ENCODE measurements at places on chromosomes 7 and 10. TPM values are rescaled to one million over a fixed set of nuclear protein-coding genes. Genes with fewer than 3 reads are reported as not detected.

The DCLRE1C gene
- total RNA-seq, result 1.9 TPM

The PRR15 gene
- not detected for total RNA-seq

The LIPN gene
- total RNA-seq, result 0.53 TPM

The CNNM1 gene
- 0.15 TPM for total RNA-seq

The SEC31B gene
- 9.8 TPM for total RNA-seq

The NUTM2E gene
- not detected for total RNA-seq

The PPP1R17 gene
- not detected for total RNA-seq

DNA sequence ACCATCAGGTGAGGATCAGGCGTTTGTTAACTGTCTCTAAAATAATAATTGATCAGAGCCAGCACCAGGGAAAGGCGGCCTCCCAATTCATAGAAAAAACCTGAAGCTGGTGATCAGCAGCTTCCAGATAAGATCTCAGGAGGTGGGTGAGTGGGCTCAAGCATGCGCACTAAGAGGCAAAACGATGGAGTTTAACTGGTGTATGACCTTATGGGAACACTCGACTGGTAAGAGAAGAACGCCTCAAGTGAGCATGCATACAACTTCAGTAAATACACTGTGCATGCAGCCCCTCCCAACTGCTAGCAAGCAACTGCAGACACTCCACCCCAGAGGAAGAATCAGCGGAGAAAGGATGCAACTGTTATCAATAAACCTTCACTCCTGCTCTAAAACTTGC is 18.1 kb downstream of the RAPGEF5 start:
- no peaks in the 10 kb centered on the region for H3K36me3 ChIP-seq
- H3K4me3 ChIP-seq, result no peak overlapping the region
- H3K27ac ChIP-seq, result no peak overlapping the region

DNA sequence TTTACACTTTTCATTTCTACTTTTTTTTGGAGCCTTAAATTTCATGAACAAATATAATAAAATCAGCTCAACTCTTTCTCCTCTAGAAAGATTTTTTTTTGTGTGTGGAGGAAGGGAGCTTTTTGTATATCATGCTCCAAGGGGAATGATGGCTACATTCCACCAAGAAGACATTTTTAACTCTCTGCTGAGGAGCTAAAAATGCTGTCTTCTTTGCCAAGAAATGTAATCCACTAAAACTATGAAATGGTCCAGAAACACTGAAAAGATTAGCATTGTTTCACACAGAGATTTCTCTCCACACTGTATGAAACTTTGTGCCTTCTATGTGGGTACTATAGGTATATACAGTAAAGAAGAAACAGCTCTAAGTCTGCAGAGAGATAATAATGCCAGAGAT is 74.1 kb upstream of the ANK3 start:
- DNase-seq, result no peak
- no peaks in the 10 kb centered on the region for H3K36me3 ChIP-seq
- H3K4me3 ChIP-seq, result no peak overlapping the region
- no peak overlapping the region for H3K27ac ChIP-seq
- H3K4me1 ChIP-seq, result no peaks in the 10 kb centered on the region
- no peaks in the 10 kb centered on the region for H3K27me3 ChIP-seq

- H3K4me1 ChIP-seq, result no peaks in the 10 kb centered on the region
- peaks cover 60% of the 10 kb centered on the region for H3K27me3 ChIP-seq
- no peaks in the 10 kb centered on the region for H3K36me3 ChIP-seq
- no peak overlapping the region for H3K4me3 ChIP-seq
- H3K27ac ChIP-seq, result no peak overlapping the region
- no peak for DNase-seq
These were observed 906 bp upstream of the MMD2 start for GRCh38 chr7:4959893-4960292.

- no peaks in the 10 kb centered on the region for H3K36me3 ChIP-seq
- DNase-seq, result no peak
- no peaks in the 10 kb centered on the region for H3K4me1 ChIP-seq
- no peaks in the 10 kb centered on the region for H3K27me3 ChIP-seq
These were observed 62.2 kb downstream of the KCNMA1 start for GRCh38 chr10:77575271-77576006.

- no peak overlapping the region for H3K4me3 ChIP-seq
- no peak overlapping the region for H3K27ac ChIP-seq
- no peak for DNase-seq
- H3K27me3 ChIP-seq, result no peaks in the 10 kb centered on the region
- peaks cover 9% of the 10 kb centered on the region for H3K4me1 ChIP-seq
- no peaks in the 10 kb centered on the region for H3K36me3 ChIP-seq
These were observed 125.1 kb downstream of the CDK14 start for GRCh38 chr7:90720984-90721760.

GRCh38 chr7:24923172-24923865 is 56.7 kb downstream of the OSBPL3 start:
- H3K4me1 ChIP-seq, result peaks cover 38% of the 10 kb centered on the region
- no peaks in the 10 kb centered on the region for H3K36me3 ChIP-seq
- H3K27ac ChIP-seq, result no peak overlapping the region

DNA sequence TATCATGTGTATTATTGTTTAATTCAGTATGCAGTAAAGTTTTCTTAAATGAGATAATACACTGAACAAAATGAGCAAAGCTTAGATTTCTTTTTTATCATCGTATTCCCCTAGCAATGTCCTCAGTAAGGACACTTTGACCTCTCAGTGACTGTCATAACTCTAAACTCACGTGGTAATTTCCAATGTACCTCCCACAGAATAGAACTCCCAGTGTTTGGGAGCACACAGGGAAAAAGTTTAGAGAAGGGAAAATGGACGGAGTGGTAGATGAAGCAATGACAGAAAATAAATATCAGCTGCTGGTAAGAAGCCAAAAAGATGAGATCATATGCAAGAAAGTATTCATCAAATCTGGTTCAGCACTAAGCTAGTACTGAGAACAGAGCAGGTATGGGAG is 758.6 kb upstream of the KCND2 start:
- DNase-seq, result no peak
- H3K36me3 ChIP-seq, result no peaks in the 10 kb centered on the region
- no peaks in the 10 kb centered on the region for H3K27me3 ChIP-seq
- no peak overlapping the region for H3K4me3 ChIP-seq
- no peaks in the 10 kb centered on the region for H3K4me1 ChIP-seq
- H3K27ac ChIP-seq, result no peak overlapping the region

- H3K27ac ChIP-seq, result peak within 1 kb of the TSS; percentile 90
- peaks cover 38% of the 10 kb centered on the region for H3K4me1 ChIP-seq
- H3K4me3 ChIP-seq, result peak within 1 kb of the TSS; percentile 83
These were observed at the start of gene NT5C3A for GRCh38 chr7:33062023-33062781. Gene NT5C3A (minus strand): TSS chr7:33062776. CDS start chr7:33062705, 71 bp downstream.

DNA sequence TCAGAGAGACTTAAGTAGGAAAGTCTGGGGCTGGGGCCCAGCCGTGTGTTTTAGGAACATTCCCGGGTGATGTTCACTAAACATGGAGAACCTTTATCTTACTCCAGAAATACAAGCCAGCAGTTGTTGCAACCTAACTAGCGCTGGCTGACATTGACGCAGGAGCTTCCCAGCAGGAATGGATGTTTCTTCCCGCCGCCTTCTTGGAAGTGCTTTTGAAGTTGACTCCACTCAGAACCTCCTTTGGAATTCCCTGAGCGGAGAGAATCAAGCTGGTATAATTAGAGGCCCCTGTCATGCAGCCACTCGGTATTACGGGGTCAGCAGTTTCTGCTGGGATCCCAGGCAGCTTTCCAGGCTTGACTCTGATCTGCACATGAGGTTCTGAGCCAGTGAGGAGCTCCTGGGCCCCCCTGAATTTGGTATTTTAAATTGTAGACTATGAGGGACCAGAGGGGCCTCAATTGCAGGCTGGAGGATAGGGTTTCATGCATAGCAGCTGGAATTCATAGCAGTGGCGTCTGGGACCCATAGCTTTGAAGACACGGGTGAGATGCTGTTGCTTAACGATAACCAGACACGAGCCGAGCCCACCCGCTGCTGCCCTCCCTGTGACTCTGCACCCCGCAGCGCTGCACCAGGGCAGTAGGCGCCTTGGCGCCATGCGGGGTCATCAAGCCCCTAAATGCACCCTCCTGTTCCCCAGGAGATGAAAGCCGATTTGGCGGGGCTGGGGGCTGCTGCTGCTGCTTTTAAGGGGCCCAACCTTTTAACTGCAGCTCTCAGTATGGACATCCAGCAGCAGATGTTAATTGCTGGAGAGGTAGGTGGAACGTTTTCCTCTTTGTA is 61.8 kb downstream of the EEPD1 start:
- H3K27me3 ChIP-seq, result no peaks in the 10 kb centered on the region
- no peak overlapping the region for H3K4me3 ChIP-seq
- no peak overlapping the region for H3K27ac ChIP-seq
- H3K36me3 ChIP-seq, result no peaks in the 10 kb centered on the region
- H3K4me1 ChIP-seq, result peaks cover 40% of the 10 kb centered on the region

DNA sequence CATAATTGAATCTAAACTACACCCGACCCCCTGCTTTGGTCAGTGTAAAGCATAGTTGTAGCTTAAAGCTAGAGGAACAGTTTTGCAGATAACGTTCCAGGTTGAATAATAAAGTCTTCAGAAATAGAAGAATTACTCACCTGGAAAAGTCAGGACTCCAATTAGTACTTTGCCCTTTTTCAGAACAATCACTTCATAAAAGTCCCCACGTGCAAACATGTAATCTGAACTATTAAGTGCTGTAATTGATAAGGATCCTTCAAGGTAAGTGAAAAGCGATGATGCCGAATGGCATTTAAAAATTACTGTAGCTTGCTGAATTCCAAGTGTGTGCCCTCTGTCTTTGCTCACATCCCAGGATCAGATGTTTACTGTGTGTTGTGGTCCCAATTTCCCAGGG is 53.6 kb upstream of the INSYN2A start:
- no peaks in the 10 kb centered on the region for H3K4me1 ChIP-seq
- DNase-seq, result no peak
- no peak overlapping the region for H3K27ac ChIP-seq
- H3K27me3 ChIP-seq, result no peaks in the 10 kb centered on the region

GRCh38 chr10:124010024-124010423 is 83.4 kb downstream of the CHST15 start:
- H3K4me1 ChIP-seq, result no peaks in the 10 kb centered on the region
- no peaks in the 10 kb centered on the region for H3K36me3 ChIP-seq
- no peak overlapping the region for H3K4me3 ChIP-seq
- H3K27ac ChIP-seq, result no peak overlapping the region
- DNase-seq, result no peak

- no peaks in the 10 kb centered on the region for H3K36me3 ChIP-seq
- DNase-seq, result no peak
- H3K4me3 ChIP-seq, result no peak overlapping the region
- H3K27ac ChIP-seq, result no peak overlapping the region
- no peaks in the 10 kb centered on the region for H3K4me1 ChIP-seq
These were observed 1182.0 kb downstream of the CNTNAP2 start for GRCh38 chr7:147298611-147299043.
